ENCODE measurements at places on chromosomes 6 and 20.

- no peak for DNase-seq
Measured at GRCh38 chr6:119328254-119328653, 21.3 kb downstream of the MAN1A1 start.

- DNase-seq: no peak
Measured at GRCh38 chr6:139539852-139540251, 165.4 kb upstream of the CITED2 start.

DNA sequence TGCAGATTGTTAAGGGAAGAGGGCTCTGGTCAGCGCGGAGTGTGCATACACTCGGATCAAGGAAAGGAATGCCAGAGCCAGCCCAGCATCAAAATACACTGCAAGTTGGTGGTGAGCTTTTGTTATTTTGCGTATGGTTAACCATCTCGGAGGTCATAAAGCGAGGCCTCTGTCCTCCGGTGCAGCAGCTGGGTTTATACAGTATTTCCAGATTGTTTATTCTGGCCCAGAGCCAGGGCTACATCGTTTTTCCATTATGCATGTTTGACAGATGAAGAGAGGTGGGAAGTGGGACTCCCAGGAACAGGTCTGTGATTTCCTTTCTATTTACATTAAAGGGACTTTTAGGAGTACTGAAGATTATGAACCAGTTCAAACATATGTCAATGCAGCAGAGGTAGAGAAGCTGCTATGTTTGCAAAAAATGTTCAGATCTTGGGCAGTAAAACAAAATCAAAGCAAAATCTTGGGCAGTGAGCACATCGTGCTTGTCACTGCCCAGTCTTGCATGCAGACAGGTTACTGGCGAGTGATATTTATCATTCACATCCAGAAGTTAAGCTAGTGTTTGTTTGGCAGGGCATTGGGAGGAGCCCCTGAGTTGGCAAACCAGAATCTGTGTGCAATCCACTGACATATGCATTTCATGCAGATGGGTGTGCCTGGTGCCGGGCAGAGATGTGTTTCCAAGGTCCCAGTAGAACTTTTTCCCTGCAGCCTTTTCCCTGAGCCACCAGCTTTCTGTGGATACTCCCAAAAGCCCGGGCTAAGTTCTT is 256.3 kb upstream of the TAB2 start:
- peak; percentile 83 for DNase-seq

GRCh38 chr6:74870403-74870802 is 335.4 kb downstream of the COL12A1 start:
- DNase-seq: no peak

- DNase-seq: no peak
Measured at GRCh38 chr6:3522561-3523260, 65.9 kb upstream of the SLC22A23 start.

- no peak for DNase-seq
Measured at GRCh38 chr20:35292504-35293285, 470 bp upstream of the FAM83C start.

DNA sequence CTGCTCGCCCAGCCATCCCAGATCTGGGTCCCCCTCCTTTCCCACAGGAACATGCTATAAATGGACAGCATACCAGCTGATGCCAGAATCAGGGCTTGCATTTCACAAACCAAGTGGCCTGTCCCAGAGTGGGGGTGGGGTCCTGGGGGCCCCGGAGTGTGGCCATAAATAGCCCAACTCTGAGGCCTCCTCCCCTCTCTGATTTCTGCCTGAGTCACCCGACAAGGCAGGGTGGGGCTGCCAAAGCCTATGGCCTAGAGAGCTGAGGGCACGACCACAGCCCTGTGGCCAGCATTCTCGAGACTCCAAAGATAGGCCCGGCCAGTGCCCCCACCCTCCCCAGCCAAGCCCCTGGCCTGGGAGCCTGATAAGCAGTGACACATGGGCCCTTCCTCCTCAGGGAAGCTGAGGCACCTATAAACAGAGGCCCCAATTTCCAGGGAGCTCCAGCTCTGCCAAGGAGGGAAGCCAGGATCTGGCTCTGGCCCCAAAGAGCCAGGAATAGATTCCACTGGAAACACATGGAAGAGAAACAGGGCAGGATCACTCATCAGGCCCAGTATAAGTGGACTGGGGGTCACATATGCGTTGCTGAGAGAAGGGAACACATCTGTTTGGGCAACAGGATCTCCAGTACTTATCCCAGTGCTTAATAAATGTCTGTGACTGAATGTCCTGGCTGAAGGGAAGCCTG is 20.3 kb downstream of the SNTA1 start:
- DNase-seq: no peak

DNA sequence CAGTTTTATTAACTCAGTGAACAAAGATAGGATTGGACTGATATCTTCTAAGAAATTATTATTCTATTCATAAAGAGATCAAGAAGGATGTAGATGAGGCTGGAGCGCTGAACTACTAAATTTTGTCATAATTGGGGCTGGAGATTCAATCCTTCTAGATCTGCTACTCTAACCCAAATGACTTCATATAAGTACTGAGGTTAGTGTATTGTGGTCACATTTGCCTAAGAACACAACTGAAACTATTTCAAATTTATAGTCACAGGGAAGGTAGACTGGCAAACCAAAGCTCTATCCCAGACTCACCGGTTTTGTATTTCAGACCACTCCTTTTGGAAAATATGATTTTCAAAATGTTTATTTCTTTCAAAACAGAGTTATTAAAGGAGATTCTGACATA is 96.7 kb downstream of the BMP5 start:
- no peak for DNase-seq

DNA sequence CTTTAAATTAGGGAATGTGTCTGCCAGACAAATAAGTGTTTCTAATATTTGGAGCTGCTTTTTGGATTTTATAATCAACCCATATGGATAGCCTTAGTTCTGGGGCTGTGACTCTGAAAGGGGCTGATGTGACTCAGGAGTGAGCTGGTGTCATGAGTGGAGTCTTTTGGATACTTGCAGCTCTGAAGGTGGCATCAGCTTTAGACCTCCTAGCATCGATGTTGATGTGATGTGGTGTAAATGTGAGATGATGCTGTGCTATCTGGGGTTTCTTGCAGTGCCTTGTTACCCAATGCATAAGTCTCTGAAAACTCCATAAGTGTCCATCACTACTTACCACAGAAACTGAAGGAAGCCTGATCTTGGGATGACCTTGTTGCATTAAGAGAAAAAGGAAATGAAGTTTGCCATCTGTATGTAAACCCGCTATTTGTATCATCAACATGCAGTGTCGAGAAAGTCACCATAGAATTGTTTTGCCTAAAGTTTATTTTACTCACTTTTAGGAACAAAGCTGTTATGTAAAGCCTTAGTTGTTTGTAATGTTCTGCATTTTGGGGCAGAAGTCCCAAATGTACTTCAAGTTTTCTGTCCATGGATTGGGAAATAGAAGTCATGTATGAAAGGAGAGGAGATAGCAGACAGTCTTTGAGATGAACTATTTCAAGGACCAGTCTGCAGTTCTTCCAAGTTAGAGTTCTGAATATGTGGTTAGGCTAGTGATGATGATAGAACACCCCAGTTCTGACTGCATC is 8.0 kb downstream of the FOXO3 start:
- DNase-seq: no peak

All from LNCaP clone FGC (cell line).